ENCODE measurements at places on chromosomes 2 and 18. TPM values are rescaled to one million over a fixed set of nuclear protein-coding genes. Genes with fewer than 3 reads are reported as not detected.
A peak's percentile ranks its signal among the peaks of the same experiment; 100 is the strongest.

DNA sequence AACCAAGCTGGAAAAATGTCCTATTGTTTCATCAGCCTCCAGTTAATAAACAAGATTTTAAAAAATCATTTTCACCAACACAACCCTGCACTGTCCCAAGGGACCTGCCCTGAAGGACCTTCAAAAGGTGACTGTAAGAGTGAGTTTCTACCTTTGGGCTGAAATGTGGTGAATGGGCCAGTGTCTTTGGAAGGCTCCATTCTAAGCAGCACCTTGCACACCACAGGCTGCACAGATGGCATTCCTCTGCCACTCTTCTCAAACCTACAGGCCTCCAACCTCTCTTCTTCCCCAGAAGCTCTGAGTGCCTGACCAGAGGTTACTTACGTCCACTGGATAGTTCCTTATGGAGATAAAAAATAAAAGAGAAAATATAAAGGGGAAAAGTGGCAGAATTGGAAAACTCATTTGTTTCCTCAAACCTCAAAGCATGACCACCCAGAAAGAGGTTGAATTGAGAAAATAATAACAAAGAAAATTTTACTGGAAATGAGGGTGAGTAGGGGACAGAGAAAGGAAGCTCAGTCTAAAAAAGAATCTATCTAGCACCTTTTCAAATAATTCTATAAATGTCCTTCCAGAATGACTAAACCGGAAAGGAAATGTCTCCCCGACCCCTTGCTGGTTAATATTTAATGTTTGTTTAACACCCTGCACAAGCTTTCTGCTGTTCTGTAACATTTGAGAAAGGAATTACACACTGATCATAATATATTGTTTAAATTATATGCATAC, 175.7 kb downstream of the METTL4 start:
- DNase-seq: no peak
- H3K4me3 ChIP-seq: no peak overlapping the region
- no peak overlapping the region for H3K27ac ChIP-seq
- no peaks in the 10 kb centered on the region for H3K4me1 ChIP-seq
- no peaks in the 10 kb centered on the region for H3K36me3 ChIP-seq

GRCh38 chr2:127829845-127830246, 18.9 kb upstream of the WDR33 start:
- peak; percentile 33 for DNase-seq
- no peaks in the 10 kb centered on the region for H3K27me3 ChIP-seq

DNA sequence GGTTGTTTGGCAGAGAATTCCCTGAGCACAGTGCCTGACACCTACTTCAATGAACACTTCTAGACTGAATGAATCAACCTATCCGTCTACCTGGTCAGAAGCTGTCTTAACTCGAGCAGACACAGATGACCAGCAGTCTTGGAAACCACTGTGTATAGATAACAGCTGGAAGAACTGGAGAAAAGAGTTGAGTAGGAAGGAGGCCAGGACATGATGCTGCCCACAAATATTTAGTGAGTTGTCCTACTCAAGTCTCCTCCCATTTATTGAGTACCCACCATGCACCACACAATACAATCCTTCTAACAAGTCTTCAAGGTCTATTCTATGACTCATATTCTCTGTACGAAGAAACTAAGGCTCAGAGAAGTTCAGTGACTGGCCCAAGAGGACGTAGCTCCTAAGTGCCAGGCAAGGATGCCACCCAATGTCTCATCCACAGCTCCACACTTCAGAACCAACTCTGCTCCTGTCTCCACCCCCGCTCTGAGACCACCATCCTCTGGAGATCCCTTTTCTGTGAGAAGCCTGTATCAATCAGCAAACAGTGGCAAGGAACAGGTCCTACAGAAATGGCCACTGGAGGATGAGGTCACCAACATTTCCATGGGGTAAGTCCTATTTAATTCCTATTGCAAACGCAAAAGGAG, 62.2 kb downstream of the GALNT14 start:
- DNase-seq: no peak
- H3K27ac ChIP-seq: no peak overlapping the region
- peaks cover 3% of the 10 kb centered on the region for H3K27me3 ChIP-seq
- H3K4me1 ChIP-seq: no peaks in the 10 kb centered on the region

DNA sequence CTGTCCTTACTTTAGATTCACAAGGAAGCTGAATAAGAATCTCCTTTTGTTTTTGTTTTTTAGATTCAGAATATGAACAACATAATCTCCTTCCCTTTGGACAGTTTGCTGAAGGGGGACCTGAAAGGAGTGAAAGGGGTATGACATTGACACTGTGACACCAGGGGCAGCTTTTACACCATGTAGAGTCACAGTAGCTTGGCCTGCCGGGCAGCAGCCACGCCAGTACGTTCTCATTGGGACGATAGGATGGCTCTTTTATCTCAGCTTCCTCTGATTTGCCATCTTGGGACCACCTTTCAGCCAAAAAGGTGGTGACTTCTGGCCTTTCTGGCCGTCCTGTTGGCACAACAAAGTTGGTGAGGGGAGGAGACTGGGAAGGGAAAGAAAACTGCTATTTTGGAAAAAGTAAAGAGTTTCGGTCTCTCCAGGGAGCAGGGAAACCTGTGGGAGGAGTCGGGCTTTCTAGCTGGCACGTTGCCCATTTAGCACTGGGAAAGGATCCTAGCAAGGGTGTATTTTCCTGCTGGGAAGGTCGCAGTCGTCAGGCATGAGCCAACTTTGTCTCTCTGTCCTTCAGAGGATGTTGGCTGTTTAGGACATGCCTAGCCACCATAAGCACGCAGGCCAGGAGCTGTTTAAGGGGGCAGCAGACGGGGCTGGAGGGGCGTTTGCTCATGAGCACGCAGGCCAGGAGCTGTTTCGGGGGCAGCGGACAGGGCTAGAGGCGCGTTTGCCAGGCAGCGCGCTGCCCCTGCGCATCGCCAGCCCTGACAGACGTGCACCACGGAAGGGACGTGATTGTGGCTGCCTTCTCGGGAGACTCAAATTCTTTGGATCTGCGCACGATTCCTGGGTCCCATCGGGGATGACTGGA, 104.6 kb downstream of the ITGB1BP1 start:
- no peaks in the 10 kb centered on the region for H3K27me3 ChIP-seq
- DNase-seq: no peak
- no peaks in the 10 kb centered on the region for H3K36me3 ChIP-seq
- H3K27ac ChIP-seq: no peak overlapping the region
- H3K4me3 ChIP-seq: no peak overlapping the region

DNA sequence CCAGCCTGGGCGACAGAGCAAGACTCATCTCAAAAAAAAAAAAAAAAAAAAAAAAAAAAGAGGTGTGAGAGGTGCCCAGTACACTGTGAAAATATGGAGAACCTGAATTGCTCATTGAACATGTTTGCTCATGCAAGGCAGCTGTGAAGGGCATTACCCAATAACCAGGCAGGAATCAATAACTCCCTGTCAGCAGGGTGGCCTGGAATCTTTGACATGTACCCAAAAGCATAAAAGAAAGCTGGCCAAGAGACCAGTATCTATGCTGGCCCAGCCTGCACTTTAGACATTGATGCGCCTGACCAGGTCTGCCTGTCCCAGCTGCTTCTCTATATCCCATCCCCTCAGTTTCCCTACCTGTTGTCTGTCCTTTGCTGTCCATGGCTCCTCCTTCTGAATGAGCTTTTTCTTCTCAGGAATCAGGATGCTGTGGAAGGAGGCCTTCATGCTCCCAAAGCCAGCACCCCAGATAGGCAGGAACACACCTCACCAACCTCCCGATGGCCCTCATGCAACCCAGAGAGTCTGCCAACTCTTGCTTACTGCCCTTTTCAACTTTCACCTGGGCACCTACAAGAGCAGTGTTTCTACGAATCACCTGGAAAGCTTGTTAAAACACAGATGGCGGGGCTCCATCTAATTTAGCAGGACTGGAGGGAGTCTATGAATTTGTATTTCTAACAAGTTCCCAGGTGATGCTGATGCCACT, 83.4 kb upstream of the PPP1CB start:
- no peaks in the 10 kb centered on the region for H3K36me3 ChIP-seq
- H3K4me1 ChIP-seq: no peaks in the 10 kb centered on the region
- H3K4me3 ChIP-seq: no peak overlapping the region

GRCh38 chr2:70923378-70924015, 12.2 kb upstream of the ATP6V1B1 start:
- no peak overlapping the region for H3K4me3 ChIP-seq
- no peaks in the 10 kb centered on the region for H3K36me3 ChIP-seq
- no peak for DNase-seq
- H3K27ac ChIP-seq: no peak overlapping the region
- no peaks in the 10 kb centered on the region for H3K27me3 ChIP-seq

The MARCO gene
- not detected for total RNA-seq

The GCG gene
- total RNA-seq: not detected

The SLC5A7 gene
- total RNA-seq: not detected

The CHRND gene
- not detected for total RNA-seq

Data from CD8-positive, alpha-beta memory T cell (primary cell).